ENCODE measurements at places on chromosomes 7 and 10.

DNA sequence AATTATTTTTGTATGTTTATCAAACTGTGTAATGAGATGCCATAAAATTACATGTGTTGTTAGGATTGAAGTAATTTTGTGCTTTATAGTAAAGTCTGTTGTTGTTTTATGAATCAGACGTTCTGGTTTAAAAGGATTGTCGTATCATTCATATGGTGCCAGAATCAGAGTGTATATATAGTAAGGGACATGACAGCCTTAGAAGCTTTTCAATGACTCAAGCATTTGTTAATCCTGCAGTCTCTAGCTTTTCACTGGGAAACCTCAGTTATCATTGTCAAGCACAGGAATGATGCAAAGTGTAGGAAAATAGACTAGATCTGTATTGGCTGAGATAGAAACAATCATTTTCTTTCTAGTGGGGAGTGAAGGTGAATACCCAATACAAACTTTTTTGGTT lies 57.5 kb downstream of the TRRAP start:
- DNase-seq: no peak

DNA sequence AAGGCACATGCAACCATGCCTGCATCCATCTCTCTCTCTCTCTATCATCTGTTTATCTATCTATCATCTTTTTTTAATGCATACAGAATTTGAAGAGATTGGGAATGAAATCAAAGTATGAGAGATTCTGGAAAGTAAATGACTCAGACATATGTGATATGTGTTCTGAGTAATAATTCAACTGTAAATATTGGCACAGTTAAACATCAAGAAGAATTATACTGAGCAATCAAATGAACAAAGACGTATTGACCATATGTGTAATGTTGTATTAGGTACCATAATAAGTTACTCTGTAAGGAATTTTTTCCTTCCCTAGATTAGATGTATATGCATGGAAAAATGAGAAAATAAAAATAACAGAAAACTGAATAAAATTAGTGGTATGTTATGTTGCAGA lies 108.3 kb downstream of the SUGCT start:
- DNase-seq: no peak

GRCh38 chr10:77631241-77631640 lies 6.4 kb downstream of the KCNMA1 start:
- no peak for DNase-seq

DNA sequence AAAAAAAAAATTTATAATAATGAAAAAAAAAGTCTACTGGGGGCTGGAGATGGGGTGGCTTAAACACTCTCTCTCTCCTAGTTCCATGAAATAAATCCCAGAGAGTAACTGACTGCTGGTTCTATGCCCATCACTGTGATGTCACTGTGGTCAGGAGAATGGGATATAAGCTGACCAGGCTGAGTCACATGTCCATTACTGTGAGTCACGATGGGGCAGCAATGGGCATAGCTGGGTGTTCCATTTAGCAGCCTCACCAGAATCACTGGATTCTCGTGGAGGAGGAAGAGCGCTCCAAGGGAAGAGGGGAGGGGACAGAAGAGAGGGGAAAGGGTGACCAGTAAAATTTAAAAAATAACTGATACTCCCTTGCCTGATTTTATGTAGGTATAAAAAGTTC lies 37.1 kb downstream of the MASTL start:
- no peak for DNase-seq

Data from stimulated activated CD8-positive, alpha-beta memory T cell treated with anti-CD3 and anti-CD28 coated beads, Interleukin-7, amount 100 ng/mL, for 4 hours (primary cell).